ENCODE measurements at places on chromosomes 13 and 19. TPM values are rescaled to one million over a fixed set of nuclear protein-coding genes. Genes with fewer than 3 reads are reported as not detected.
A peak's percentile ranks its signal among the peaks of the same experiment; 100 is the strongest.

DNA sequence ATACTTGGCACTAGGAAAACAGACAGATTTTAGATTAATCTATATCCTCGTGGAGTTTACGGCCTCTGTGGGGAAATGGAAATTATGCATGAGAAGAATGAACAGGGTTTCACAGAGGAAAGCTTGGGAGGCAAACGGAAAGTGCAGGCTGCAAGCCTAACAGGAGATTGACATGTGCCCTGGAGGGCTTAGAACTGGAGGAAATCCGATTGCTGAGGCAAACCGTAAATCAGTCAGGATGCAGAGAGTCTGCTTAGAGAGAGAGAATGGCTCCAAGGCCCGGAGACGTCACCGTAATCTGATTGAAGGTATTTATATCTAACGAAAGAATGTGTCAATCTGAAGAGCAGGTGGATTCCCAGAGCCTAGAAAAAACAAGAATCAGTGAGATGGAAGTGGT, 143.2 kb downstream of the KATNAL1 start:
- no peak for DNase-seq

VSTM1 gene
- total RNA-seq, result not detected

GRCh38 chr13:21567714-21568113, 36.3 kb downstream of the MICU2 start:
- peak; percentile 34 for DNase-seq

- DNase-seq, result no peak
Measured at GRCh38 chr13:98220271-98220791, 43.3 kb upstream of the RNF113B start.

IGLON5 gene
- 0.05 TPM for total RNA-seq

- DNase-seq, result peak; percentile 21
Measured at GRCh38 chr19:6718741-6719539, 1.5 kb downstream of the C3 start.

DNA sequence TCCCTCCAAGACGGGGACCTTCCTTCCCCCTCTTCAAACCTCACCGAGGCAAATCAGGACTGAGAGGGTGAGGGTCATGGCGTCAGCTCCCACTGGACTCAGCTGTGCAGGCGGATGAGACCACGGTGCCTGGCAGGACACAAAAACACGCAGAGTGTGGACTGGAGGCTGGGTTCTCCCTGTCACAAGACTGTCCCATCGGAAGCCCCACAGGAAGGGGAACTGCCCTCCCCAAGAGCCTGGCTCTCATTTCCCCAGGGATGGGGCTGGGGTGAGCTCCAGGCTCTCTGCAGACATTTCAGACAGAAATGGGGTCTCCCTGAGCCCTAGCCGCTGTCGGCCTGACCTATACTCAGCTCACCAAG, at the start of gene LILRB5:
Gene LILRB5, minus strand, starts transcription at position 158 of the 365 bp plus-strand sequence. Its CDS starts 80 bp downstream, at position 78.
- DNase-seq, result no peak

DNA sequence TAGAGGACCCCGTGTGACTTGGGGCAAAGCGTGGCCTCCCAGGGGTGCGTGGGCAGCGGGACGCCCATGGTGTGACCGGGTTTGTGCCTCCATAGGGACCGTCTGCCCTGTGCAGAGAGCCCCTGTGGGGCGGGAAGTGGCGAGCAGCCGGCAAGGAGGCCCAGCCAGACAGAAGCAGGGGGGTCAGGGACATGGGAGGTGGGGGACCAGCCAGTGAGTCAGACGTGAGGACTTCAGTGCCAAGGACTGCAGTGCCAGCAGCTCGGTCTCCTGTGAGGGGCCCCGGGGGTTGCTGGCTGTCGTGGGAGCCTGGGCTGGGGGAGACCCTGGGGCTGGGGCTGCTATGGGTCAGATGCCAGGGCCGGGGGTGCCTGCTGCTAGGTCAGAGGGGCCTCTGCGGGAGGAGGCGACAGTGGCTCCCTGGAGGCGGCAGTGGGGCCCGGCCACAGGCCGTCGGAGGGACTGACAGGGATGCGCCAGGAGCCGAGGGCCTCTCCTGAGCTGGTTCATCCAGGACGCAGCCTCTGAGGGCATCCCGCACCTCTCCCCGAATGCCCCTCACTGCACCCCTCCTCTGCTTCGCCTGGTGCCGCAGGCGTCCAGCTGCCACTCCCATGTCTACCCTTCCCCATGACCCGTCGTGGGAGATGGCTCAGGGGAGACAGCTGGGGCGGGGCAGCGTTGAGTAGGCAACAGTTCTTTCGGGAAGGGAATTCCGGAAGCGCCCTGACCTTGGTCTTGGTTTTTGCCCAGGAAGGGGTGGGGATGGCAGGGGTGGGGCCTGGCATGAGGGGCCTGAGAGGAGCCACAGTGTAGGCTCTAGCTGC, 80.0 kb downstream of the KDM4B start:
- DNase-seq, result peak; percentile 19

DNA sequence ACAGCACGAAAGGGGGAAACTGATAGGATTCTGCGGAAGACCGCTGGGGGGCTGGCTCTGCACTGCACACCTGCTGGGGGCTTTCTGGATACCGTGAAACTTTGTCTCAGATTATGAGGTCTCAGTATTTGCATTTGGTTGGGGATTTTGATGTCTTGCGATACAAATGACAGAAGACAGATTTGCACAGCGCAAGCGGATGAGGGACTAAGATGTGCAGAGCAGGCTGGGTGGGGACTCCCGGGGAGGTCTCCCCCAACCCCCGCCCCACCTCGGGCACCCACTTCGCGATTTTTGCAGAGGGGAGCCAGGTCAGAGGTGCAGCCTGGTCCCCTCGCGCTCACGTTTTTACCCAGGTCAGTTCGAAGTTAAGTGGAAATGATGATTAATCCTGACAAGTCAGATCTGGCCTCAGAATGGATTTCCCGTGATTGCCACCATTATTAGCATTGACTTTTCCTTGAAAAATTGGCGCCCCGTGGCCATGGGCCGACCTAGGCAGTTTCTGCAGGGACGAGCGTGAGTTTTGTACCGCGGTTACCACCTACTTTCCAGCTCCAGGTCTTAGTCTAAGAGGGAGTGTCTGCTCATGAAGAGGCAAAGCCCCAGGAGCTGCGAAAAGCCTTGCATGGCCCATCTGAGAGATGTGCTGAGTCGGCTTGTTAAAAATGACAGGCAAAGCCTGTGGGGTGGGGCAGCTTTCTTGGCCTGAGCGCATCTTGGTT, 1.3 kb upstream of the GJB2 start:
- no peak for DNase-seq

DNA sequence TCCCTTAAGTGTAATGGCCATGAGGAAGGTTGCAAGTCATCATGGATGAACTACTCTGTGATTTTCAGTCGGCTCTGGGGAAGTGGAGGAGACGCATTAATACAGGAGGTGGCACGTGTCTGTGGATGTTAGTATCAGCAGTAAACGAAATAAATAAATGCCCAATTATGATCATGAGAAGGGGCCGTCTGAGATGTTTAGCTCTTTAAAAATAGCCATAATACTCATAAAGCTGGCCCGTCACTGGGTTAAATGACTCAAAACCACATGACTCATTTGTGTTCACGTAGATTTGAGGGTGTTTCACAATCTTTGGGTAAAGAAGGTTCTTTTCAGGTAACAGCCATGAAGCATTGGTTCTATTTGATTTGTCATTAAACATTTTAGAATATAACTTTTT, 620.6 kb downstream of the GPC6 start:
- DNase-seq, result peak; percentile 86

GRCh38 chr13:25901460-25902376, 150.1 kb downstream of the SHISA2 start:
- DNase-seq, result peak; percentile 82

PRTN3 gene
- not detected for total RNA-seq

- DNase-seq, result peak; percentile 44
Measured at GRCh38 chr13:49649244-49649962, 21.1 kb downstream of the ARL11 start.

SIGLECL1 gene
- total RNA-seq, result not detected

DNA sequence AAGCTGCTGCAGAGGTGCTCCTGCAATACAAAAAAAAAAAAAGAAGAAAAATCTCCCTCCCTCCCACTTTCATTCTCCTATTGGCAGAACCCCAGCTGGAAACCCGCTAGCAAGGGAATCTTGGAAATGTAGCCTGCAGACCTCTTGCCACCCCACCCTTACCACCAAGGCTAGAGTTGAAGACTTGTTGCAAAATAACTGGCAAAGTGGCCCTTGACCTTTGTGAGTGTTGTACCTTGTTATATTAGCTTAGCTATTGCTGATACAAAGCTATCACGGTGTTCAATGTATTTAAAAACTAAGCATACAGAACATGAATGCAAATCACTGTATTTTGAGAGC, 57.5 kb upstream of the KCTD4 start:
- DNase-seq, result peak; percentile 58

DNA sequence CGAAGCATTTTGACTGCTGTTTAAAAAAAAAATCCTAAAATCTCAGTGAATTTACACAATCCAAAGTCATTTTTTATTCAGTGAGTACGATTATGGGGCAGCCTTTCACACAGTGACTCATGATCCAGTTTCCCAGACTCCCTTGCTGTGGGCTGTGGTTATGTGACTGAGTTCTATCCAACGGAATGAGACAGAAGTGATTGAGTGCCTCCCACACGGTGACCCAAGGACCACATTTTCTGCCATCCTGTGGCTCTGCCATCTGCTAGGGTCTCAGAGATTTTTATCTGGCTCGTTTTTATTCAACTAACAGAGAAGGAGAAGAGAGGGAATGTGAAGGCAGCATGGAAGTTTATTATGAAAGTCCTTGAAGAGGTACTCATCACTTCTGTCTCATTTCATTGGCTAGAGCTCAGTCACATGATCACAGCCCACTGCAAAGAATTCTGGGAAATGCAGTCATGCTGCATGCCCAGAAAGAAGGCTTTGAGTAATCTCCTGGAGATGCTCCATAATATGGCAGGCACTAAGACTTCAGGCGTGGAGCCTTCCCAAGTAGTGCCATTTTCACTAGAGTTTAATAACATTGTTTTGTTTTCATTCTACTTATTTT, 999.4 kb downstream of the UQCRFS1 start:
- peak; percentile 52 for DNase-seq

DNA sequence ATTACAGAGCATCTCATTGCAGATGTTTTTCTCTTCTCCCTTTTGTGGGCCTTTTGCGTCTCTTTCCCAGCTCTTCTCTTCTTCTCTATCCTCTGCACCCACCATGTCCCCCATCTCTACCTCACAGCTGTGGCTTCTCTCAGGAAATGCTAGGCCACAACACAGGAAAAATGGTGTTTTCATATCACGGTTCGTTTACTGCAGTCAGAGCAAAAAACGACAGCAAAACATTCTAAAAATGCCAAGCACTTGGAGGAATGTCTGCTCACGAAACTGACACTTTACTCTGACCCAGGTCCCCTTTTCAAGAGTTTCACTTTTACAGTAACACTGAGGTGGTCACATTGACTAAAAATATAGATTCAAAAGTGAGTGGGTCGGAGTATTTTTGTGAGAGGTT, 152.2 kb downstream of the DCT start:
- peak; percentile 65 for DNase-seq

DNA sequence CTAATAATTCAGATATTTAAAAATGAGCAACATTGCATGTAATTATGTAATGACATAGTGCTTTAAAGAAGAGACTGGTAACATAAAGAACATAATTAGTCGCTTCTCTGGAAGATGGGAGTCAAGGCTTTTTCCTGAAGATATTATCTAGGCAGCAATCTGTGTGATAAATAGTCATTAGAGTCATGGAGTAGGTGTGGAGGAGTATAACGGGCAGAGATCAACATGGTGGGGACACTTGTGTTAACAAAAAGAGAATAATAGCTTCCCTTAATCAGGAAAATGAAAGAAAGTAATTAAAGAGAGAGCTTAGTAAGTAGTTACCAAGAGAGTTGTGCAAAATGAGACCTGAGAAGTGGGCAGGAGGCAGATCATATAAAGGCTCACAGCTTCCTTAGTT, 1417.1 kb upstream of the ATXN8OS start:
- DNase-seq, result no peak

- no peak for DNase-seq
Measured at GRCh38 chr13:43731296-43731695, 55.5 kb downstream of the ENOX1 start.

DNA sequence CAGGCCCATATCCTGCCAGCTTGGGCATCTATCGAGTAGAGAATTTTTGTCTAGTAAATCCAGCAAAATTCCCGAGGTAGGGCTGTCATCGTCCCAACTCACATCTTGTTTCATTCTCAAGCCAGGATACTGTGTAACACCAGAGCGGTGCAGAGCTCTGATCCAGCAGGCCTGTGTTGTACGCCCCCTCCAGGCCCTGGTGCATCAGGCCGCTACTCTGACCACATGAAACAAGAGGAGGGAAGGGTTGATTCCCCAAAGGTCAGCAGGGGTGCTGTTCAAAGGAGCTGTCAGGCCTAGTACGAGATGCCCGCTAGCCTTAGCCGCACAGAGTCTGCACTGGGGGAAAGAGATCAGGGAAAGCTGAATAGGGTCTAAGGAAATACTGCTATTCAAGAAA, 276.0 kb downstream of the SLC7A1 start:
- no peak for DNase-seq

KLK12 gene
- total RNA-seq, result not detected
